ENCODE measurements at places on chromosomes 12 and 14.

DNA sequence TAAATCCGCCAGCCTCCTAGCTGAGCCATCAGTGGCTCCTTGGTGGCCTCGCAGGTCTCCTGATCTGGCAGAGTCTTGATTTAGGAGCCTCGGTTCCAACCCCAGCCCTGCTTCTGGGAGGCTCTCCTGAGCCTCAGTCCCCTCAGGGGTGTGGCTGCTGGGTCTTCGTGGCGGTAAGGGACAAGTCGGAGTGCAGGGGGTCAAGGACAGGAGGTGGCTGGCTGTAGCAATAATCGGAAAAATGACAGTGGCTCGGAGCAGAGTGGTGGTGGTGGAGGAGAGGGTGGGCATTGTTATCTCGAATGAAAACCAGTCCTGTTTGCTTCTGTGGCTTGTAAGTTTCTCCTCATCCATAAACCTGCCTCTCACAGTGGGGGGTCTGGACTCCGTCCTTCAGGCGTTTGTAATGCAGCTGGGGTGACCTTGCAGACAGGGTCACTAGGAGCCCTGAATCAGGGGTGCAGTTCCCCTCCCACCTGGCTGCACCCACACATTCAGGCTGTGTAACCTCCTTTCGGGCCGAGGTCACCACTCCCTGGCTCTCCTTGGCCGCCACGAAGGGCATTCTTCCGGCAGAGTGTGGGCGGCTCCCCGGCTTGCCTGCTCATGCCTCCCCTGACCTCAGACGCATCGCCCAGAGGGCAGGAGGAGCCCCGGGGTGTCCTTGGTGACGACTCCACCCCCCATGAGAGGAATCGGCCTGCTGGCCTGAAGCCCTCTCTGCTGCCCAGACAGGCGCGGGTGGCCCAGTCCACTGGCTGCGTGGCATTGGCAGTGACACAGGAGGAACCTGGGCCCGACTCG, 8.1 kb downstream of the BCL7A start:
- DNase-seq: no peak

DNA sequence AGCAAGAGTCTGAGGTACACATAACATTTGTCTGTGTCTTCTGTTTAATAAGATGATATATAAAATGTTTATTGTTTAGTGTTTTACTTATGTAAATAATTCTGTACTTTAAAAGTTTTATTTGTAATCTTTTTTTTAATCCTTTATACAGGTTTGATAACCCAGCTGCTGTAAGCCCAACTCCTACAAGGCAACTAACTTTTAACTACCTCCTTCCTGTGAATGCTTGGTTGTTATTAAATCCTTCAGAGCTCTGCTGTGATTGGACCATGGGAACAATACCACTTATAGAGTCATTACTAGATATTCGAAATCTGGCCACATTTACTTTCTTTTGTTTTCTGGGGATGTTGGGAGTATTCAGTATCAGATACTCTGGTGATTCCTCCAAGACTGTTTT, 24.1 kb downstream of the TMTC3 start:
- DNase-seq: no peak

DNA sequence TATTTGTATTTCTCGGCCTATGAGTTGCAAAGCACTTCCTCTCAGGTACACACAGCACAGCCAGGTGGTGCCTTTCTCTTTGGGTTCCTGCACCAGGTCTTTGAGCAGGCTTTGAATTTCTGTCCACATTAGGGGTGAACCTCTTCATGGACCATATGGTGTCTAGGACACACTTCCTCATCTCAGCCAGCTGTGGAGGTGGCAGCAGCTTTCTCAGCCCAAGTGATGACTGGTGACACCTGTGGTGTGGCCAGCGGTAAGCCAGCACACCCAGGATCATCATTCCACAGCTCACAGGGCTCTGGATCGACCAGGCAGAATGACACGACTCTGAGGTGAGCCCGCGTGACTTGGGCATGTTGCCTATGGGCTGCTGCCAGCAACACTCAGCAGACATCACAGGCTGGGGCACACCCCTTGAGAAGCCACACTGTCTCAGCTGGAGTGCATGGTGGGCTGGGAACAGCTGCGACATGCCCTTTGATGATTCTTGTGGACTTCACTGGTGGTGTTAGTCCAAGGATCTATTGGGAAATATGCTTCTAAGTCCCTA, 36.8 kb downstream of the SLC5A8 start:
- no peak for DNase-seq

DNA sequence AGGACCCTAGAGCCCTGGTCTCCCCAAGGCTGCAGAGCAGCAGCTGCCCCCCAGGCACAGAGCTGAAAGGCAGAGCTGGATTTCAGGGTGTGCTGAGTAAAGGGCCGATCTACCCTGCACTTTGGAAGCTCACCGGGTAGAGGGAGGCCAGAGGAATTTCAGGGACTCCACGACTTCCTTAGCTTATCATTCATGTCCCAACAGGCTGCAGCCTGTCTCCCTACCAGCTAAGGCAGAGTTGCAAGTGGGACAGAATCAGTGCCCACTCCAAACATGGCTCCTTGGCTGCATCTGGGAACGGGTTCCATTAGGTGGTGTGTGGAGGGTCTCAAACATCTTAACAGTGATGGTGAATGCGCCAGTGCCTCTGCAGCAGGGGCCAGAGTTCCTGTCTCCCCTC, 27.5 kb downstream of the MMAB start:
- DNase-seq: no peak

DNA sequence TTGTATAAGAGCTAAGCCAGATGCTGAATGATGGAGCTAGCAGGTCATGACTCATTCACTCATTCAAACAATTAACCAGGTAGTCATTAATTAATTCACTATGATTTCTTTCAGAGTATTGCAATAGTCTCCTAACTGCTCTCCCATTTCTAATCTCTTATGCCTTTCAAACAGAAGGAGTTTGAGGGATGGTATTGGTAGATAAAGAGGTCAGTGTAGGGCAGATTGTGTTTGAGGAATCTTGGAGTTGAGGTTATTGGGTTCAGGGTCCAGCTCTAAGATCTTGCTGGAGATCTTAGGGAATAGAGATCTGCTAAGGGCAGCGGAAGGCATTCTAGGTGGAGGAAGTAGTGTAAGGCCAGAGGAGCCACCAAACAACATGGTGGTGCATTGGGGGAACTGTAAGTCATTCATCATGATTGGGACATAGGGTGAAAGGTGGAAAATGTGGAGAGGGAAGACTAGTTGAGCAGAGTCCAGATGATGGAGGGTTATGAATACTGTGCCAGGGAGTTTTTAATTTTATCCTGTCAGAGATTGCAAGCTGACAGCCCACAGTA, 11.7 kb downstream of the DGKA start:
- DNase-seq: no peak

- no peak for DNase-seq
Observed at GRCh38 chr12:9361879-9362326, 153.7 kb upstream of the PZP start.

GRCh38 chr14:93337143-93337753, 4.4 kb upstream of the BTBD7 start:
- no peak for DNase-seq

DNA sequence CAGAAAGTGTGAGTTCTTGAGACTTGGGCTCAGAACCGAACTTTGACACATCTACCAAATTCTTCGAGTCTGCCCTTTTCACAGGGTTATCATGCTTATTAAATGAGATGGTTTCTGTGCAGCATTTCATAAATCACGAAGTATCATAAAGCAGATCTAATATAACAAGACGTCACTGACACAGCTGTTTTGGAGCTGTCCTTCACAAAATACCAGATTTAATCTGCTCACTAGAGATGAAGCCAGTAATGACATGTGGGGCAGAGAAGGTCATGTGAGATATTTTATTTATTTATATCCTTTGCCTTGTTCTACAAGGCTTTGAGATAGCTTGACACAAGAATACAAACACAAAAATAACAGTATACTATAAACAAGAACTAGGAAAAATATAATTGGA, 127.0 kb downstream of the RPAP3 start:
- no peak for DNase-seq

DNA sequence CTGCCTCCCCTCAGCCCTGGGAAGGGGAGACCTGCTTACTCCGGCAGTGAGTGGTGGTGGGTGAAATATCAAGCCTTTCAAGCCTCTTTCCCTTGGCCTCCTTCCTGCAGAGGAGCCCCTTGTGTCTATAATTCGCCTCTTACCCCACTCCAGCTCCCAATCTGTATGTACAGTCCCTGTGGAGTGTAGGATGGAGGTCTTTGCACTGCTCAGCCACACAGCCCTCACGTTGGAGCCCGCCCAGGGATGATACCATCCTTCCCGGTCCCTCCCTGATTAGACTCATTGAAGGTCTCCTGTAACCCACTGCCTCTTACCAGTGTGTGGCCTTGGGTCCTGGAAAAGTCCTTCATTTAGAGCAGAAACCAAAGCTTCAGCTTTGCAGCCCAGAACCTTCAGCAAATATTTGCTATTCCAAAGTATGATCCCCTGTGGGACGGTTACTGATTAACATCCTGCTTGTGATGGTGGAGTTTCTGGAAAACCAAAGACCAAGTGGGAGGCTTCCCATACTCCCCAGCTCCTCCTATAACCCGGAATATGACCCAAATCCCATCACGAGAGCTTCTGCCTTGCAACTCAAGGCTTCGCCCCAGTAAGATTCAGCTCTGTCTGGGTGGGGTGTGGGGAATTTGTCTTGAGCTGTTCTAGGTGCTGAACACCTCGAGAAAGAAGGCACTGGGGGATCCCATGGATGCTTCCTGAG, at the start of gene SERPINA10:
Gene SERPINA10, minus strand, starts transcription at position 397 of the 706 bp plus-strand sequence. CDS start 2,675 bp downstream, outside the sequence.
- no peak for DNase-seq

- no peak for DNase-seq
Observed at GRCh38 chr14:50741567-50741966, 73.5 kb upstream of the SAV1 start.

GRCh38 chr12:50580436-50580835, 75.7 kb downstream of the DIP2B start:
- no peak for DNase-seq

GRCh38 chr14:52473557-52473956, 78.7 kb downstream of the TXNDC16 start:
- DNase-seq: no peak

- no peak for DNase-seq
Observed at GRCh38 chr12:66189486-66189843, 451 bp downstream of the IRAK3 start.

DNA sequence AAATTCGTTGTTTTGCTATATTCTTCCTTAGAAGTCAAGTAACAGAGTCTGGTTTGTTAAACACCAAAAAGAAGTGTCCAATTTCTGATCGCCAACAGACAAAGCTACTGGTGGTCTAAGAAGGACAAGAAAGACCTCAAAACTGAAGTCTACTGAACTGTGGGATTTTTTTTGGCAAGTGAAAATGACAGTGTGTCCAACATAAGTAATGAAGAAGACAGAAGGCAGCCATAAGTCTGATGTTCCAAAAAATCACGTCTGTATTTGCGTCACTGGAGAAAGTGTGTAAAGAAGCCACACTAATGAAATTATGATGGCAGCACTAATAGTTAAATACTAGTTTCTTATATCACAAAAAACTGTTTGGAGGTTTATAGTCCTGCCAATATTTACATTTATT, 32.6 kb downstream of the WASHC3 start:
- DNase-seq: no peak

DNA sequence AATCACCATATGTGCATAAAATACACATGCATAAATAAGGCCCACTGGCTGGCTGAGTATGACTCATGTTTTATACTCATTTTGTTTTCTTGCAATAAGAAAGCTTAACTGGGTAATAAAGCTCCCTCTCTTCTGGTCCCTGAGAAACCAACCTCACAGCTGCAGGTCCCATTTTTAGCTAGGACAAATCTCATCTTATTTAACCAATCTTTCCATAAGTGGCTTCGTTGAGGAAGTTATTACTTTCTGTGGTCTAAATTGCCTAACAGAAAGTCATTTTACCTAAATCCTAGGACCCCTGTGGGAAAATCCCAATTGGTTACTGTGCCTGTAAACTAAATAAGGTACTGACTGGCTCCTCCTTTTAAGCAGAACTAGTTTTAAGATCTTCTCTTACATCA, 232.8 kb upstream of the FBXO33 start:
- no peak for DNase-seq

DNA sequence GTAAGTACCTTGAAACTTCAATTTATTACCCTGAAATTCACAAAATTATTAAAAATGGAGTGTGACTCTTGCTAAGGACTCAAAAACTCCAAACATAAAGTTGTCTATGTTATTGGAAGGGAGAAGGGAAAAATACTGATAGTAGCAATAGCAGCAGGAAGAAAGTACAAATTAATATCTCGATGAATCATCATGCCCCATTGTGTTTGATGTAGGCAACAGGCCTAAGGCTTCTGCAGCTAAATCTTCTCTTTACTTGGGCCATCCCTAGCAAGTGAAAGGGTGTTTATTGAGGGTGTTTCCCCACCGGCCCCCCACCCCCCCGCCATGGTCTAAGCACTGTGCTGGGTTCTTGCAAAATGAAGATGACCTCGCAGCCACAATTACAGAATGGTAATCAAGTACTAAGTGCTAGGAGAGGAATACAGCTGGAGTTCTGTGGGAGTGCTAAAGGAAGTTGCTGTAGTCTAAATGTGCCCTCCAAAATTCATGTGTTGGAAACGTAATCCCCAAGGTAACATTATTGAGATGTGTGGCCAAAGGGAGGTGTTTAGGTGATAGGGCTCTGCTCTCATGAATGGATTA, 76.5 kb downstream of the SNAPC1 start:
- no peak for DNase-seq

- peak; percentile 57 for DNase-seq
Observed at GRCh38 chr12:125329239-125330102, 264.2 kb downstream of the AACS start.

- DNase-seq: no peak
Observed at GRCh38 chr14:32350020-32350419, 20.9 kb downstream of the AKAP6 start.

DNA sequence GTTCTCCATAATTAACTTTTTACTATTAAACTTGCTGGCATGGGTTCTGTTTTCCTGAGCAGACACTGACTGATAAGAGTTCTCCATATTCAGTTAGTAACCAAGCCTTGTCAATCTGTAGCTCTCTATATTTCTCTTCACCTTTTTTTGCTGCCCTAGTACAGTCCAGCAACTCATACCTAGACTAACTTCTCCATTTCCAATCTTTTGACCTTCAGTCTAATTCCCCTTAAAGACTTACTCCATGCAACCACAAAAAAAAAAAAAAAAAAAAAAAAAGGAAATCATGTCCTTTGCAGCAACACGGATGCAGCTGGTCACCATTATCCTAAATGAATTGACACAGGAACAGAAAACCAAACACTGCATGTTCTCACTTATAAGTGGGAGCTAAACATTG, 125.7 kb upstream of the KRAS start:
- no peak for DNase-seq

GRCh38 chr12:12331244-12331771, 18.7 kb downstream of the MANSC1 start:
- DNase-seq: peak; percentile 14

GRCh38 chr14:48435221-48435620, 759.8 kb upstream of the MDGA2 start:
- DNase-seq: no peak

- DNase-seq: no peak
Observed at GRCh38 chr14:99651953-99652746, 7.2 kb downstream of the HHIPL1 start.

Measured in dorsolateral prefrontal cortex (tissue), 122 donors.